ENCODE measurements at places on chromosomes 3 and 15. TPM values are rescaled to one million over a fixed set of nuclear protein-coding genes. Genes with fewer than 3 reads are reported as not detected.

- DNase-seq, result peak; percentile 100
These were observed 78.6 kb downstream of the ABHD5 start for GRCh38 chr3:43769097-43769884.

NR1I2 gene
- total RNA-seq, result 0.26 TPM

TEX55 gene
- total RNA-seq, result not detected

- DNase-seq, result no peak
These were observed 170.5 kb downstream of the CTNNB1 start for GRCh38 chr3:41369838-41370237.

DNA sequence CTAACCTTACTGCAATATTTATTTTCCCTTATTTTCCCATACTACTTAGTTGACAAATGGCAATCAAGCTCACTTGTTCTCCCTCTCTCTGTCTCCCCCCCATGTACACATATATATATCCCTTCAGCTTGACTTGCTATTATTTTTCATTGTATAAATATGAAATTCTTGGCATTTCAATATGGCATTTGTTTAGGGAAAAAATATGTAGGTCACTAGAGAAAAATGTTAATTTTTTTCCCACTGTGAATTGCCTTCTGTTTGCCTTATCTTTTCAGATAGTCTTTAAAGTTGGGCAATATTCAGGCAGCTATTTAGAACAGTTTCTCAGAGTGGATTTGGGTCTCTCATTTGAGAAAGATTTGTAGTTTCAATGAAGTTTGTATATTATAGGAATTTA lies 62.8 kb upstream of the UTS2B start:
- DNase-seq, result no peak

DNA sequence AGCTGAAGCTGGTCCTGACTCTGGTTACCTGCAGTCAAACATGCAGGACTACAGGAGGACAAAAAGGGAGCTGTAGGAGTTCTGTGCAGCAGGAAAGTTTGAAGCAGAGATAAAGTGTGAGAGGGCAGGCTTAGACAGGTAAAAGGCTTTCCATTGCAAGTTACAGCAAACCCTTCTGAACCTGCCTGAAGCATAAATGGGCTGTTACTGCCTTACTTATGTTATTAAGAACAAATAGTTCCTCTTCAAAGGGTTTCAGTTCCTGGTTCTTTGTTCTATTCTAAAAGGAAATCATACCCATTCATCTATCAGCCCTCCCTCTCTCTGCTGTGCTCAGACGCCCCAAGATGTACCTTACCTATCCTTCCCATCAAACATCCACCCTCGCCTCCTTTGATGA lies 52.4 kb upstream of the CACNA2D3 start:
- no peak for DNase-seq

DNA sequence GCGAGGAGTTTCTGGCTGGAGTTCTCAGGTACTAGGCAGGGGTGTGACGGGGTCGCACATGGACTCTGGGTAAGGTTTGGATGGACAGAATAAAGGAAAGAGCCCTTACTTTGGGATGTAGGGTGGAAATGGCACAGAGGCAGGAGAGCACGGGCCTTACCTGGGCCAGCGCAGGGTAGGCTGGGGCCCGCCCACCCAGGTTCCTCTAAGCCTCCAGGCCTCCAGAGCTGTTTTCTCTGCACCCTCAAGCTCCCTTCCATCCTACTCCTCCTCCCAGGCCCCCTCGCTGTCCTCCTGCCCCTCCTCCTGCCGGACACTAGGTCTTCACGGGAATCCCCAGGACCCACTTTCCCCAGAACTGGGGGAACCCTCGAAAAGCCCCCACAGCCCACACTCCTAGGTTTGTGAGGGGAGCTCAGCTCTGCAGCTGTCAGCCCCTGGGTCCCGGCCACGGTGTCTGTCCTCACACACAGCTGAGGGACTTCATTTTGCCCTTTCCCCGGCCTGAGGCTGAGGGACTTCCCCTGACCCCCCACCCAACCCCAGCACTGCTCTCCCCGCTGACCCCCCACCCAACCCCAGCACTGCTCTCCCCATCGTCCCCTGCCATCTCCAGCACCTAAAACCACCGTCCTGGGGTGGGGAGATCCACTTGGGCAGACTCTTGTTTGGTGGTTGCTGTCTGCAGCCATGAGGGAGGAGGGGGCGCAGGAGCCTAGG lies 53.0 kb upstream of the PCSK6 start:
- peak; percentile 90 for DNase-seq

GRCh38 chr3:162437480-162437879 lies 940.9 kb downstream of the OTOL1 start:
- no peak for DNase-seq

DNA sequence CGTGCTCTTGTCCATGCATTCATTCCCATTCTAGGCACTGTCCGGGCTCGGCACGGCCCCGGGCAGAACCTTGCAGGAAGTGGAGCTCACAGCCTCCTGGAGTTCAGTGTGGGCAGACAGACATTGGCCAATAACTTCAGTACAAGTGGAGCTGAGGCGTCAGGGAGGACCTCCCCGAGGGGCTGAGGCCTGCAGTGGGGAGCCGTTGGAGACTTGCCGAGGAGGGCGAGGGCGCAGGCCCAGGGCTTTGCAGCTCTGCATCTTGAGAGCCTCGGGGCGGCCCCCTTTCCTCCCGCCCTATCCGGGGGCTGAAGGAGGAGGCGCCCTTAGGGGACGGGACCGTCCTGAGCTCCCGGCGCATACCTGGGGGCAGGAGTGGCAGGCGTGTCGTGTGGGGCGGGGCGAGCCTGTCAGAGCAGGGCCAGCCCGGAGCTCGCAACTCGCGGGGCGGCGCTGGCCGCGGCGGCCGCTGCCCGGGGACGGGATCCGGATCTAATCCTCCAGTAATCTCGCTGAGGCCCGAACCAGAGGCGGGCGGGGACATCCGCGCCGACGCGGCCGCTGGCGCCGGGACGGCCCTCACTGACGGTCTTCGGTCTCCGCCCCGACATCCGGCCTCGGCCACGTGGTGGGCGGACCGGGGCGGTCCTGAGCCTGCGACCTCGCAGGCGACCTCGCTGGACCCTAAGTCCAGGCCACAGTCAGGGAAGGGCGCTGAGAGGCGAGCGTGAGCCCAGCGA lies at the start of gene ACY1:
Gene ACY1 (plus strand): TSS at position 698 of the 740 bp plus-strand sequence. CDS start 530 bp downstream, outside the sequence.
- DNase-seq, result peak; percentile 97

DNA sequence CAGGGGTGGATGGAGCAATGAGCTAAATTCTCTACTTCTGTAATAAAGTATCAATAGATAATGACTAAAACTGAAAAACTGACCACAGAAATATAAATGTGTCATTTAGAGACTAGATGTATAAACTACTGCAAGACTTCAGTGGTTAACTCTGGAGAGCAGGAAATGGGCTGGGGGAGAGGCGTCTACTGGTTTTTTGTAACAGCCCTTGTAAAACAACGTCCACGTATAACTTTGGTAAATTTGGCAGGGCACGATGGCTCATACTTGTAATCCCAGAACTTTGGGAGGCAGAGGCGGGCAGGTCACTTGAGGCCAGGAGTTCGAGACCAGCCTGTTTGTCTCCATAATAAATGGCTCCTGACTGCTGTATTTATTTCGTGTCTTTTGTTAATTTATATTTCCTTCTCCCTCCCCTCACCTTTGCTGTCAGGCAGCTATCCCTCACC lies 12.5 kb downstream of the RAB27A start:
- no peak for DNase-seq

TAGLN3 gene
- not detected for total RNA-seq

ABCF3 gene
- 81.1 TPM for total RNA-seq

All from mesenteric fat pad (tissue), 1 donor.